Fibroblast of skin of scalp (primary cell): ENCODE measurements at places on chromosomes 16 and 17.

GRCh38 chr16:2236337-2237101, at the start of gene DNASE1L2:
DNASE1L2 (plus strand) TSS chr16:2236444; CDS start chr16:2236817, 373 bp downstream.
- peak; percentile 29 for DNase-seq

DNA sequence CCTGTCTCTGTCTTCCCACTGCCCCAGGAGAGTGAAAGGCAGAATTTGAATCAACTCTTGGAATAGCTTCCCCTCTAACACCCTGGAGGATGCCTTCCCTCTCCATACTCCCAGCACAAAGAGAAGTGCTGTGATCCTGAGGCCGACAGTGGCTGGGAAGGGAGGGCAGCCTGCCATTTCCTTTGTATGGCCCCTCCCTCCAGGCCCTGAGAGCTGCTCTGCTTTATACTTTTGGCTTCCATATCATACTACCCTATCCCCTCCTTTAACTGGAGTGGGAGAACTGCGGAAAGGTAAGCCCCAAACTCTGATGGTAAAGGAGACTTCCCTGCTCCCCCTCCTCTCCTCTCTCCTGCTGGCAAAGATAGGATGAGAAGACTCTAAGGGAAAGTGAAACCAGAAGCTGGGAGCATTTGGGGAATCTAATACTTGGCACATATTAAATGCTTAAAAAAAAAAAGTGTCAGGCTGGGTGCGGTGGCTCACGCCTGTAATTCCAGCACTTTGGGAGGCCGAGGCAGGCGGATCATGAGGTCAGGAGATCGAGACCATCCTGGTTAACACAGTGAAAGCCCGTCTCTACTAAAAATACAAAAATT, 4.1 kb upstream of the MED24 start:
- DNase-seq: peak; percentile 36

DNA sequence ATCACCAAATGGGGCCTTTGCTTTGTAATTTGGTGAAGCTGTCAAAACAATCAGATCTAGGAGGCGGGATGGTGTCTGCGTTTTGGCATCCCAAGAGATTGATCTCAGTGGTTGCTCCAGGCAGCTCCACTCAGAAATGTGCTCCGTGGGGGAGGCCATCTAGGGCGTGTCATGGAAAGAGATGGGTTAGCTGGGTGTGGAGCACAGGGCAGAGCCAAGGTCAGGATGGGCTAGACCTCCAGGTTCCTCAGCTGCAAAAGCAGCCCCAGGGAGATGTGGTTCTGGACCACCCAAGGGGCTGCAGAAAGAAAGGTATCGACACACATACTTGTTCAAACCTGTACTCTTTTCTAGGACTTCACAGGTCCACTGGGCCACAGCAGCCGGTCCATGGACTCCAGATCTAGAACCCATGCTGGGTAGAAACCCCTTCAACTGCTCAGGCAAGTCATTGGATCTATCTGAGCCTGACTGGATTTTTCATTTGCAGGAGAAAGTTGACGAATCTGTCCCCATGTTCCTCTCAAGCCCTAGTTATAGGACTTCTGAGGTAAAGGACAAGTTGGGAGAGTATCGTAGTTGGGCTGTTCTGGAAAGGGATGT, 270.2 kb upstream of the RPL38 start:
- DNase-seq: no peak

- no peak for DNase-seq
Measured at GRCh38 chr17:43658900-43659299, 2.8 kb downstream of the MEOX1 start.

- peak; percentile 55 for DNase-seq
Measured at GRCh38 chr16:67673712-67674580, 7.3 kb downstream of the C16orf86 start.

DNA sequence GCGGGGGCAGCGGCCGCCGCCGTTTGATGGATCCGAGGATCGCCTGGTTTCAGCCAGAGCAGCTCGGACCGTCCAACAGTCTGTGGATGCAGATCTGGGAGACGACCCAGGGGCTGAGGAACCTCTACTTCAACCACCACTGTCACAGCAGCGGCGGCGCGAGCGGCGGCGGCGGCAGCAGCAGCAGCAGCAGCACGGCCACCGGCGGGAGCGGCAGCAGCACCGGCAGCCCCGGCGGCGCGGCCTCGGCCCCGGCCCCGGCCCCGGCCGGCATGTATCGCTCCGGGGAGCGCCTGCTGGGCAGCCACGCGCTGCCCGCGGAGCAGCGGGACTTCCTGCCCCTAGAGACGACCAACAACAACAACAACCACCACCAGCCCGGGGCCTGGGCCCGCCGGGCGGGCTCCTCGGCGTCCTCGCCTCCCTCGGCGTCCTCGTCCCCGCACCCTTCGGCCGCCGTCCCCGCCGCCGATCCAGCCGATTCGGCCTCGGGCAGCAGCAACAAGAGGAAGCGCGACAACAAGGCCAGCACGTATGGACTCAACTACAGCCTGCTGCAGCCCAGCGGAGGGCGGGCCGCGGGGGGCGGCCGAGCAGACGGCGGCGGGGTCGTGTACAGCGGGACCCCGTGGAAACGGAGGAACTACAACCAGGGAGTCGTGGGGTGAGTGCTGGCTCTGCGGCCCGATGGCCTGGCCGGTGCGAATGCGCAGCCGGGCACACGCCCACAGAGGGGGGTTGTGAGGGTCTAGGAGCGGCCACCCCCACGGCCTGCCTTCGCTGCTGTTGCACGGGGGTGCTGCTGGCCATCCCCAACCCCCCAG, 702 bp downstream of the TENT4B start:
- DNase-seq: no peak

GRCh38 chr16:22326771-22327445, 29.7 kb downstream of the POLR3E start:
- DNase-seq: no peak

DNA sequence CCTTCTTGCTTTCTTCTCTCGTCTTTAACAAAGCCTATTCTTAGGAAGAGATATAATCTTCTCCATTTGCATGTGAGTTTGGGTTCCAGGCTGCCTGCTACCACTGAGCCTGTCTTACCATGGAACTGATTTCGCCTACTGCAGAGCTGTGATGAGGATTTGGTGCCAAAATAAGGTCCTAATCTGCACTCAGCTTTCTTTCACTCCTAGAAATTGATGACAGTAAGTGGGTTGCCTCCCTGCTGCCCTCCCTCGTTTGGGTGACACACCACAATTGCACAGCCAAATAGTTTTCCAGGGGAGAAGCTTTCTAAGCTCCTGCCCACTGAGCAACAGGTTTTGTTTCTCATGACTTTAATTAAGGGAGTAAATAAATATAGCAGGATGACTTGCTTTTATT, 25.1 kb upstream of the ASIC2 start:
- DNase-seq: no peak

GRCh38 chr16:22191532-22192260, 14.4 kb upstream of the EEF2K start:
- DNase-seq: no peak

- DNase-seq: no peak
Measured at GRCh38 chr17:51683291-51683690, 422.9 kb downstream of the UTP18 start.

GRCh38 chr17:19796457-19796856, 48.4 kb upstream of the ALDH3A1 start:
- no peak for DNase-seq

DNA sequence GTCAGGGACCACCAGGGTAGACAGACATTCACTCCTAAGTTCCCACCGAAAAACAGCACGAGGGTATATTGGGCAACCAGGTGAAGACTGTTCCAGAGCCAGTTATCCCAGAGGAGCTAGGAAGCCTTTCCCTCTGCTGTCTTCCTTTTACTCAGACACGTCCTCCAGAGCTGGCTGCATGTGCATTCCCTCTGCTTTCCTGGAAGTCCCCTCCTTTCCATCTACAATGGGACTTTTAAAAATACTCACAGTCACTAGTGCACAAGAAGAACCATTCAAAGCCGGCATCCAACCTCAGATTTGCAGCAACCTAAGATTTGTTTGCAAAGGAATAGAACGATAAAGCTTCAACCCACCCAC, 32.5 kb upstream of the CRISPLD2 start:
- DNase-seq: no peak

- DNase-seq: no peak
Measured at GRCh38 chr16:12703935-12704334, 99.8 kb downstream of the CPPED1 start.

DNA sequence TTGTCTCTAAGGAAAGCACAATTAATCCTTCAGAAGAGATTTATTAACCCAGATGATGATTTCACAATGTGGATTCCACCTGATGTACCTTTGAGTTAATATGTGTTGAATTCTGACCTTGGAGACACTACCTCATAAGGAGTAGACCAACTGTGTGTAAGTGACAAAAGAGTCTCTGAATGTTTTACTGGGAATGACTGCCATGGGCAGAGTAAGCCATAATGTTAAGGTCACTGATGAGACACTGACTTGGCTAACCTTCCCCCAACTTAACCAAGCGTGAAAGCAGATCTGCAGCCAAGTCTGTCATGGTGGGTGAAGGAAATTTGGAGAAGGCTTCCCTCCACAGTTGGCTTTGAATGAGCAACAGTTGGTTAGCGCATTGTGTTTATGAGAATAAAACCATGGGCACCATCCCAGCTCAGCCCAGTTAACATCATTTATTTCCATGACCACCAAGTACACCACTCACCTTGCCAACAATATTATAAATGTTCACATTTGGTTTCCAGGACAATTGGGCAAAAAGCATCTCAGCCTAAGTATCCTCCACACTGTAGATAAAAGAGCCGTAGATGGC, 618.5 kb downstream of the KCNJ2 start:
- no peak for DNase-seq

- no peak for DNase-seq
Measured at GRCh38 chr16:30383521-30383920, 1.2 kb upstream of the SEPTIN1 start.

DNA sequence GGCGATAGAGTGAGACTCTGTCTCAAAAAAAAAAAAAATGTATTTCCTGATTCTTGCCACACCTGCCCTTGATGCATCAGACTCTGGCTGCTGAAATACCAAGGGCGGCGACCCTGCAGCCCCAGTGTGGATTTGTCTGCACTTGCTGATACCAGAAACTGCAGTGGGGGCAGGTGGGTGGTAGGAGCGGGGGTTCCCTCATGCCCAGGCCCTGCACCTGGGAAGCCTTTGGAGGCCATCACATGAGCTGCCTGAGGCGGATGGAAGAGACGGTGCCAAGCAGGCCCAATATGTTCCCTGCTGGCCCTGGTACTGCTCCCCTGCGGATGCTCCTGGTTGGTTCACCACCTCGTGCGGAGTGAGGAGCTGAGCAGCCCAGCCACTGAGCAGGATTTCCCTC, 50.6 kb downstream of the MARF1 start:
- no peak for DNase-seq

- no peak for DNase-seq
Measured at GRCh38 chr16:50941681-50942080, 199.8 kb downstream of the CYLD start.

DNA sequence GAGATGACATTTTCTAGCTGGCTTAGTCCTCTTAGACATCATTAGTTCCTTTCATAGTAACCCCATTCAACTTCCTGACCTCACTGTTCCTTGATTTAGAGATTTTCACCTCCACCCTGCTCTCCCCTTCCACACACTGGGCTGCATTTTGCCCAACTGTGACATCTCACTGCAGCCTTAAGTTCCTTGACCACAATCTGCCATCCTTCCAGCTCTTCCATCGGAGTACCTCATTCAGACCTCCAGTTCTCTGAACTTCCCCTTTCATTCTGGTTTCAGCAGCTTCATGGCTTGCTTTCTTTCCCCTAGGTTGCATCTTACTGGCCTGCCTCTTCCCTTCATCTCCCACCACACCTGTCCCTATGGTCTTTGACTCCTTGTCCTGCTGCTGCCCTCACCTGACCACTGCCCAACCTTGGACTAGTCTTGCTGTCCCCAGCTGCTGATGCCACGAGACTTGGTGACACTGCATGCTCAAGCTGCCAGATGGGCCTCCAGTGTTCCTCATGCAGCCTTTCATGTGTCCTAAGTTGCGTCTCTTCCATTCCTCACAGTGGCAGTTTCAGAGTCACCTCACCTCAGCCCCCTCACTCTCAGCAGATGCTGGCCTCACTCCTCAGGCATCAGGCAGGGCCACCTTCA, 40.8 kb downstream of the NUP88 start:
- no peak for DNase-seq

DNA sequence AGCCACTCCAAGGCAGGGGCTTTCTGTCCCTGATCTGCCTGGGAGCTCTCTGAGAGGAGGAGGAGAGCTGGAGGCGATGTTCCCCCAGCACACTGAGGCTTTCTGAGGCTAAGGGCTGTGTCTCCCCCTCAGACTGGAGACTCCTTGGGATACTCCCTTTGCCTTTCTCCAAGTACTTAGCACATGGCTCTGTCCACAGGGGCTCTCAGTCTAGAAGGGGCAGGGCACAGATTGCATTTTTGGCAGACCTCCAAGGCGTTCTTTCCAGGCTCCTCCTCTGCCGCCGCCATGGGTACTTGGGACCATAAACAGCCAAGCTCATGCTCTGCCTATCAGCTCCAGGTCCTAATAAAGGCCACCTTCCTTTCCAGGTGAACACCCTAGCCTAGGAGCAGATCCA, 1.8 kb upstream of the GIP start:
- peak; percentile 59 for DNase-seq
